ENCODE measurements at places on chromosomes 2 and 18.

- no peak for DNase-seq
Measured at GRCh38 chr2:144114760-144115159, 405.2 kb downstream of the ZEB2 start.

DNA sequence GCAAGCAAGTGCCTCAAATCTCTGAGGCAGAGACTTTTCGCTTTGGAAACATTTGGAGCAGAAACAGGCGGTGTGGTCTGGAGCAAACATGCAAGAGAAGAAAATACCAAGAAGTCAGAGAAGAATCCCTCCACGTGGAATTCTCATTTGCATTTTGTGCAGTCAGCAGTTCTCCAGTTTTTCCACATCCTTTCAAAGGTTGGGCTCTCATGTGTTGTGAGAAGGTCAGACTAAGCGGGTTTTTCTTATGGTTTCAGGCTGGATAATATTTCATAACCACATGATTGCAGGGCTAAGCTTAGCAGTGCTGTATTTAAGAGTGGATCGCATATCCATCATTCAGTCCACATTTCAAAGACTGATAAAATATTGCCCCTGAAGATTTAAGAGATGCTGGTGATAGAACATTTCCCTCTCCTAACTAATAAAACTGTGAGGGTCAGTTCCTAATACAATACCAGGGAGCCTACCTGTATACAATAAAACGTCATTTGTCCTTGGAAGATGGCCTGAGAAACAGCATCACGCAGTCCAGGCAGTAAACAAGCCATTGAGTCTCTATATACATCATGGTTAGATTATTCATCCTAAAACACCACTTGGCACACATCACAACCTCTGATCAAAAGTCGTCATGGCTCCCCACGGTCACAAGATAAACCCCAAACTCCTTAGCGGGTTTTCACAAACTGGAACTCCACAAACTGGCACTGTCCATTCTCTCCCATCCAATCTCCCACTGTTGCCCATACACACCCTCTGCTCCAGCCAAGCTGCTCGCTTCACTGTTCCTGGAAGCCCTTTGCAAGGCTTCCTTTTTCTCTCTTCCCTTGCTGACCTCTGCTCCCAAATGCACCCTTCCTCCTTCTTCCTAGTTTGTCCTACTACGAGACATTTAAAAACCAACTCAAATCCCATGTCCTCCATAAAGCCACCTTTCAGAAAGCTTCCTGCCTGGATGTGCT, 31.5 kb downstream of the ANKRD44 start:
- no peak for DNase-seq

DNA sequence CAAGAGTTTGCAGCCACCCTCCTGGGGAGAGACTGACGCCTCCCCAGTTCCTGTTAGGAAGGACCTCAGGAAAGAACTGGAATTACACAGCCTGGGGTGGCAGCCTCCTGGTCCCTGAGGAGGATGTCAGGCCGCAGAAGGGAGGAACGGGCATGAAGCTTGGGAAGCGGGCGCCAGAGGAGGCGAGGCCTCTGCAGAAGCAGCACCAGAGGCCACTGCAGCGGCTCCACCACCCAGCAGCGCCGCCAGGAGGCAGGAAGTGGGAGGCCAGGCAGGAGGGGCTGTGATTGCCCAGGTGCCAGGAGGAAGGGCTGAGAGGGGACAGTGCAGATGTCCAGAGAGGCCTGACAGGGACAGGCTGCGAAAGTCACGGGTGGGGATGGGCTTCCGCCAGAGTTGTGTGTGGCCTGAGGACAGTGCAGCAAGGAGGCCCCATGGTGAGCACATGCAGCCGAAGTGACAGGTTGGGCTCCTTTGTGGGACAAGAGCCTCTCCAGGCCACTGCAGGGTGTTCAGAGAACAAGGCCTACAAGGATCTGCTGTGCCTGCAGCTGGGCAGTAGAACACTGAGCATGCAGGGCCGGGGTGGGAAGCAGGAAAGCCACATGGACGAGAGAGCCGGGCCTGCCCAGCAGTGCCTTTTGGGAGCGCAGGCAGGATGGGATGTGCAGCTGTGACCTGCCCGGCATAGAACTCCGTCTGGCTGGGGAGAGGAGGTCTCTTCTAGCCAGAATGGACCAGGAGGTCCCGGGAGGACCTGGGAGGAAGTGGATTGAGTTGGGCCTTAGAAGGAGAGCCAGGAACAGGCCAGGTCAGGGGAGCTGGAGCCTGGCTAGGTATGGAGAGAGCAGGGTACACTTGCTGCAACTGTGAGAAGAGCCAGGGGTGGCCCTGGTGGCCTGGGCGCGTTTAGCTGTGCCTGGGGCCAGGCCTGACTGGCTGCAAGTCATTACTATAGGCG, 39.1 kb upstream of the ALPP start:
- DNase-seq: no peak

DNA sequence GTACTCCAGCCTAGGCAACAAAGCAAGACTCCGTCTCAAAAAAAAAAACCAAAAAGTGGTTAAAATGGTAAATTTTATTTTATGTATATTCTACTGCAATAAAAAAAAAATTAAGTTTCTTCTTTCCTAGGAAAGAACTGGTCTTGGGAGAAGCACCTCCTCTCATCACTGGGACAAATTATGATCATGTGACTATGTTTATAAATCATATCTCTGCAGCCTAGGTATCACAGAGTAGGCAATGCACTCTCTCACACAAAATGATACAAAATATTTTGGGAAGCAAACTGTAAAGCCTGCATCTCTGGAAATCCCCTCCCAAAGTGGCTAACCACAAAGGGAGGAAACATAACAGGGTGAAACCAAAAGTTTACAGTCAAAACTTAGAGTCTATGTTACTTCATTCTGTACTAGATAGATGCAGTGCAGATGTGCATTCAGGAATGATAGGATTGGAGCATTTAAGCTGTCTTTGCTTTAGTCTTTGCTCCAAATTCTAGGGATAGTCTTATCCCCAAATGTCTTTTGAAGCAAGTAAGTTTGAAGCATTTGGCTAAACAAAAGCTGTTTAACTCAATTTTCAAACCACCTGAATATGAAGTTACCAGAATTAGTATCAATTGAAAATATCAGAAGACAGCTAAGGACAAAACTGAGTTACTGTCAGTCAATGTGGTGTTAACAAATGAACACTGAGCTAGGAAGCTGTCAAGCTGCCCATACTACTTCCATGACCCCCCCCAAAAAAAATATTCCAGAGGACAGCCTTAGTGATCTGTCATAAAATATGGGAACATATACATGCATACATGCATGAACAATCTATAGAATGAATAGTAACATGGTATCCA, 21.1 kb upstream of the MALT1 start:
- no peak for DNase-seq

DNA sequence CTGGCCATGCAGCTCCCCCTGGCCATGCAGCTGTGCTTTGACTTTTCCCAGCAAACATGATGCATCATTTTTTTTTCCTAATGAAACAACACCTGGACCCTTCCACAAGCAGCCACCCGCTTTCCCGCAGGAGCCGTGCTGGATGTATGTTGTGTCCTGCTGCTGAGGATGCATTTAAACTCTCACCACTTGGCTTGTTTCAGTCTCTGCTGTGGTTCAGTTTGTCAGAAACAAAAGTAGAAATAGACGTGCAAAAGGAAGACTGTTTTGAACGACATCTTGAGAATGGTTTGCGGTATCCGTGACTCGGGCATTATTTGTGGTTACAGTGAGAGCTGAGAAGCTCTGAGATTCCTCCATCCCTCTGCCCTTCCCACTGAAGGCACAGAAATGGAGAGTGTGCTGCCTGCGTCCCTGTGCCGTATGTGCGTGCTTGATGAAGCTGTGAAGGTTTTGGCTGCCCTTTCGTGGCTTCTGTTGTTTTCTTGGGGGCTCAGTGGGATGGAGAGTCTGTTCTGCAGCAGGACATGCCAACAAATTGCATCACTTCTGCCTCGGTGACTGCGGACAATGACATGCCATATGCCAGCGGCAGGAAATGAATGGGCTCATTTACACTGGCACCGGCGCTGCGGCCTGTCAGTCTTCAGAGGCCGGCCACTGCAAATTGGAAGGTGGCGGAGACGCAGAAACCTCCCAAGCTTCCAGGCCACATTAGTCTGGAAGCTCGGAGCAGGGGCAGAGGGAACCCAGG, 417.7 kb upstream of the SALL3 start:
- DNase-seq: no peak

GRCh38 chr2:70580352-70580751, 26.7 kb upstream of the TGFA start:
- no peak for DNase-seq

DNA sequence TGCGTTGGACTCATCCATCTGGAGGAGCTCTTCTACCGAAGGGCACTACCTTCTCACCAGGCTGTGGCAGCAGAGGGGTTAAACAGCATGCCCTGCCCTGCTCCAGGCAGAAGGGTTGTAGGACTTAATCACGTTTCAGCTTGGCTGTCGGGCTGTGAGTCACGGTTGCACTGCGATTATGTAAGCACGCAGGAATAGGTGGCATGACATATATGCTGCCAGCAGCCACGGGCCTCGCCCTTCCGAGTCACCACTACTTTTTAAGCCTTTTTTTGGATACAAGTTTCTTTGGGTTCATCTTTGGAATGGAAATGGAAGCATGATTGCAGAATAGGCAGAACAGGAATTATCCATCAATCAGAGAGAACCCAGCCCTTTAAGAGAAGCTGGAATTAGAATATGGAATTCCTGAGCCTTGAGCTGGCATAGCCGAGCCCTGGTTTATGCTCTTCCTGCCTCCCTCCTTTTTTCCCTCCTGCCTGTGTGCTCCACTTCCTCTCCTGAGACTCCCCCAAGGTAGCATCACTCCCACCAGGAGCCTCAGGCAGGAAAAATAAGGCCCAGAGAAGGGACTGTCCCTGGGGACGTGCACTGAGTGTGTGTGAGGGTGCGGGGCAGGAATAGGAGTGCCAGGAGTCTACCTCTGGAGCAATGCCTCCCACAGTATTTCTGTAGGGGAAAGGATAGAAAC, 86.8 kb downstream of the SEMA4F start:
- DNase-seq: no peak

DNA sequence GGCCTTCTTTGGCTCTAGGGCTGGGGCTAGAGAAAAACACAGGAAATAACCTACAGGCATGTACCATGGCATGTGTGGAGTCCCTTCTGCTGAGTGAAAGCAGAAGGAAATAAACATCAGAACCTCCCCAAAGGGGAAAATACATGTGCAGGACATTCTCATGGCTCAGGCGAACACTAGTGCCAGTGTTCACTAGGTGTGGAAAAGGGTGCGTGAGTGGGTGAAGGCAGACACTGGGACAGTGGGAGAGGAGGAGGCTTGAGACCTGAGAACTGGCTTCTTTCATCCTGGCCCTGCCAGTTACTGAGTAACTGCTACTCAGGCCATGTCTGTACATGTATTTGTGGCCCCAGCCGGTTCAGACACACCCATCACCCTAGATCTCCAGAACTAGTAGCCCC, 268.2 kb downstream of the PRKCE start:
- no peak for DNase-seq

DNA sequence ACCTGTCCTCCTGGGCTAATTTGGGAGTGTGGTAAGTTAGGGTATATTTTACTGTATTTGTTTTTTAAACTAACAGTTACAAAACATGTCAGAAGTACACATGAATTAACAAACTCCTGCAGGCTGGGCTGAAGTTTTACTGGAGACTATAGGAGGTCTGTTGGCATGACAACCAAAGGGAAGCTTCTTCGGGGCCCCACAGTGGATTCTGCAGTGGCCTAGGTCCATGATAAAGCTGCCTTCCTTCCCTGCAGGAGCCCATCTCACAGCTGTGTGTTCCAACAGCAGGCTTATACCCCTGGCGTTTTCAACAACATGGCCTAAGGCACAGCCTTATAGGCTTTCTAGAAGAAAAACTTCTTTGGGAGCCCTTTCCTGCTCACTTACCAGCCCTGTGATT, 128.0 kb upstream of the SETBP1 start:
- DNase-seq: no peak

- peak; percentile 28 for DNase-seq
Measured at GRCh38 chr2:223601932-223602666, at the start of gene SCG2. SCG2 (minus strand) TSS chr2:223602361; CDS start chr2:223599282, 3,079 bp downstream.

DNA sequence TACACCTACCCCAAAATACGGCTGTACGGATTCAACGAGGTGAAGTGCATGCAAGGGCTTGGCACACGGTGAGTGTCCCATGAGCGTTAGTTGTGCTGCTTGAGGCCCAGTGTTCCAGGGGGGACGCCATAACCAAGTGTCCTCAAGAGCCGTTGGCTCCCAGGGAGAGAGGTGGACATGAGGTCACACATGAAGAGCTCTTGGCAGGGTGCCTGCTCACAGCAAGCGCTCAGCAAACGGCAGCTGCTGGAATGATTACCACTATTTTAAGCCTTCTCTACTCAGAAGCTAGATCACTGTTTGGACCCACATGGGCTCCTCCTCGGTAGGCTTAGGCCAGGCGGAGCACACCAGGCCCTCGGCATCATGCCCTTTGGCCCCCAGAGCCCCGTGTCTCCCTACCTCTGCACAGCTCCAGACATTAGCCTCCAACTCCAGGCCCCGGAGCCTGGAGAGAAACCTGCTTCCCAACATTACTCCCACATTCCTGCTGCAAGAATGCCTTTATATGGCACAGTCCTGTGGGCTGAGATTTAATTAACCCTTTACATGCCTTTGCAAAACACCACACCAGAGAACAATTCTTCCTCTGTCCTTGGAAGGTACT, 68.4 kb upstream of the PPP1CB start:
- no peak for DNase-seq

GRCh38 chr2:113203217-113203530, 29.4 kb downstream of the PSD4 start:
- no peak for DNase-seq

DNA sequence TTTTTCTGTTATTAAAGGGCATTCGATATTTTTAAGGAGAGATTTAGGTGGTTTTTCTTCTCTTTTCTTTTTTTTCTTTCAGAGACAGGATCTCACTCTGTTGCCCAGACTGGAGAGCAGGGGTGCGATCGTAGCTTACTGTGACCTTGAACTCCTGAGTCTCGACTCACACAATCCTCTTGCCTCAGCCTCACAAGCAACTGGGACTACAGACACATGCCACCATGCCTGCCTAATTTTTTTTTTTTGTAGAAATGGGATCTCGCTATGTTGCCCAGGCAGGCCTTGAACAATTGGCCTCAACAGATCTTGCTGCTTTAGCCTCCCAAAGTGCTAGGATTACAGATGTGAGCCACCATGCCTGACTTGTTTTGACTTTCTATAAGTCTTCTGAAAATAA, 26.3 kb downstream of the PMAIP1 start:
- DNase-seq: no peak

- no peak for DNase-seq
Measured at GRCh38 chr2:72781480-72781879, 44.4 kb downstream of the EXOC6B start.

GRCh38 chr2:206739271-206739670, 21.1 kb upstream of the DYTN start:
- no peak for DNase-seq

GRCh38 chr2:31563273-31563839, 17.4 kb downstream of the SRD5A2 start:
- DNase-seq: no peak

DNA sequence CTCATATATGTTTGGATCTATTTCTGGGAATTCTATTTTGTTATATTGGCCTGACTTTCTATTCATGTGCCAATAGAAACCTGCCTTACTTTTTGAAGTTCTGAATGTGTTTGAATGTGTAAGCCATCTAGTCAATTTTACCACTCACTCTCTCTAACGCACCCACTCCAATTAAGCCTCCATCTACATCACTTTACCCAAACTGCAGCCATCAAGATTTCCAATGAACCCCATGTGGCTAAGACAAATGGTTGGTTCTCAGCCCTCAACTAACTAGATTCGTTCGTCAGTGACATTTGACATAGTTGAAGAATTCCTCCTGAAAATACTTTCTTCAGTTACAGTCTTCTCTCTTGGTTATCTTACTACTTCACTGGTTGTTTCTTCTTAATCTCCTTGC, 137.3 kb upstream of the FSHR start:
- no peak for DNase-seq

- DNase-seq: no peak
Measured at GRCh38 chr2:23519334-23519651, 134.3 kb downstream of the KLHL29 start.
